Kidney glomerular epithelial cell (primary cell): ENCODE measurements at places on chromosomes 11 and 22.
A peak's percentile ranks its signal among the peaks of the same experiment; 100 is the strongest.

- no peak for DNase-seq
These were observed 2423.4 kb downstream of the LRRC4C start for GRCh38 chr11:39036021-39036420.

GRCh38 chr11:114129142-114129541, 69.6 kb downstream of the ZBTB16 start:
- no peak for DNase-seq

GRCh38 chr22:23673050-23673620, 17.7 kb upstream of the RGL4 start:
- DNase-seq = no peak

GRCh38 chr11:28547321-28547741, 439.1 kb downstream of the METTL15 start:
- DNase-seq = no peak

DNA sequence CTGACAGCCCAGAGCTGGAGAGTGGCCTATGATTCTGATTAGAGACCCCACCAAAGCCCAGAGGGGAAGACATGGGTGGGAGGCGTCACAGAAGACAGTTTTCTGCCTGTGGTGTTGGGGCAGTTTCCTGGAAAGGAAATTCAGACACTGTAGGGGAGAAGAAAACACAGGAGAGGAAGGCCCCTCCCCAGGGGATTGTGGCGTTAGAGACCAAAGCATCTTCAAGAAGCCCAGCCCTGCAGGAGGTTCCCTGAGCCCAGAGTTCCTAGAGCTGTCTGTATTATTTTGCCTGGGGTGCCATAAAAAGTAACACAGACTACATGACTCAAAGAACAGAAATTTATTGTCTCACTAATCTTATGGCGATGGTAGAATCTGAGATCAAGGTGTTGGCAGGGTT, 40.2 kb upstream of the PRAME start:
- DNase-seq = no peak

DNA sequence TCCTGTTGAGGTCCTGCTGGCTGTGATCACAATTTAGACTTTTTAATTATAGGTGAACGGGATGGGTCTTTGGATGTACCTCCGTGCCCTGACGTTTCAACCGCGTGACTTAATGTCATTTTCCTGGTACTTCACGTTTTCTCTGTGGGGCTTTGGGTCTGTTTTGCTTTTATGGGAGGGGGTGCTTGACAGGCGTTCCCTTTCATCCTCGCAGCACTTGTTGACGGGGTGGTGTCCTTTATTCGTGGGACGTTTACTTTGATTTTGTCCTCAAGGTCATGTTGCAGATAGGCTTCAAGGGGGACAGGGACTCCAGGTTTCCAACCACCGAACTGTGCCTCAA, 994 bp downstream of the PPP6R3 start:
- no peak for DNase-seq

DNA sequence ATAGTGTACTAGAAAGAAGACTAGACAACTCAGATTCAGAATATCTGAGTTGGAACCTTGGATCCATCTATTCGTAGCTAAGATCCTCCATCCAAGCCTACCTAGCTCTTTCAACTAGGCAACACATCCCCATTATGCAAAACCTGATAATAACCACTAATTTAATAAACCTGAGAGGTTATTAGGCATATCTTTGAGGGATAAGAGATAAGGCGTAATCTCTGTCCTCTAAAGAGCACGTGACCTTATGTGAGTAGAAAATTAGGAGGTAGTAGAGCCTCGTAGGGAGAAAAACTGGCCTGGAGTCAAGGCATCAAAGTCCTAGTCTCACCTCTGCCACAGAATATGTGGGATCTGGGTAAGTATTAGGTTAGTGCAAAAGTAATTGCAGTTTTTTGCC, 87.8 kb downstream of the FAM168A start:
- no peak for DNase-seq

DNA sequence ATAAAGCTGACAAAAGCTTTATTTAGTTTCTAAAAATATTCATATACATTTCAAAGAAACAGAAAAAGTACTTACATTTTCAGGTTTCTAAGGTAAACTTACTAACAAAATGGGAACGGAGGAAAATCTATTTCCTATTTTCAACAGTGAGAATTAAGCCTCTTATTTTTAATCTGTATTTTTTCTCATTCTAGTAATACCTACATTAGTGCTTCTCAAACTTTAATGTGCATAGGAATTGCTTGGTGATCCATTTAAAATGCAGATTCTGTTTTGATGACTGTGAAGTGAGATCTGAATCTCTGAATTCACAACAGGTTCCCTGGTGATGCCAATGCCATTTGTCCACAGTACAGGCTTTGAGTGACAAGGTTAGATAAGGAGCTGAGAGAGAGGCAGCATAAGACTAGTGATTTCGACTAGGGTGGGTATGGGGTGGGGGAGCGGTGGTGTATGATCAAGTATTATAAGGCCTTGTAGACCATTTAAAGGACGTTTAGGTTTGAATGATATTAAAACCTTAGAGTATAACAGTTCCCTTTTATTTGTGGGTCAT, 402.8 kb downstream of the CNTN5 start:
- DNase-seq = no peak

- no peak for DNase-seq
These were observed 13.2 kb downstream of the TANGO2 start for GRCh38 chr22:20034143-20034542.

- DNase-seq = no peak
These were observed 184.4 kb downstream of the CEP164 start for GRCh38 chr11:117511931-117512539.

DNA sequence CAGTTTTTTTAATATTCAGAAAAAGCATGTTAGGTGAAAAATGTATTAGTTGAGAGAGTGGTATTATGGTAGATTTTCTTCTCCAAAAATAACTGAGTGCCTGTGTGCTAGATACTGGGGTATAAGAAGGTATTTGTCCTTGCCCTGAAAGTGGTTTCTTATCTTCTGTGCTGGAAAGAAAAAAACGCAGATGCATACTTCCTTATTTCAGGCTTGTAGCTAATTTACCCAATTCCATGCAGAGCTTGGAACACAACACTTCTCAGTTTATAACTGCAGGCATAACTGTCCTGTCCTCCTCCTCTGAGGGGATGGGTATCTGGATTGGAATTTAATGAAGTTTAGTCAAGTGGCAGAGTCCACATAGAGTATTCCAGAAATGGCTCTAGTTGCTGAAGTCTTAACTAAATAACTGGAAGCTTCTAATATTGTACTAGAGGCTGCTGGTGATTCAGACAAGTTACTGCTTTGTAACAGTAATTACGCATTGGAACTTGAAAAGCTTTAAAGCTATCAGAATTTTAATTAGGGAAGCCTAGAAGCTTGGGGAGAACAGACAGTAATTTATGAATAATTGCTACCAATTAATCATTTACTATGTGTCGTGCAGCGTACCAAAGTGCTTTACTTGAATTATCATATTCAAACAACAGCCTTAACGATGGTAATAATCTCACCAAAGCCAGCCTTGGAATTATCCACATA, 12.7 kb upstream of the C11orf91 start:
- DNase-seq = no peak

- no peak for DNase-seq
These were observed 581.3 kb downstream of the INSC start for GRCh38 chr11:15696069-15696468.

GRCh38 chr22:37820350-37820749, 2.8 kb upstream of the GALR3 start:
- no peak for DNase-seq

DNA sequence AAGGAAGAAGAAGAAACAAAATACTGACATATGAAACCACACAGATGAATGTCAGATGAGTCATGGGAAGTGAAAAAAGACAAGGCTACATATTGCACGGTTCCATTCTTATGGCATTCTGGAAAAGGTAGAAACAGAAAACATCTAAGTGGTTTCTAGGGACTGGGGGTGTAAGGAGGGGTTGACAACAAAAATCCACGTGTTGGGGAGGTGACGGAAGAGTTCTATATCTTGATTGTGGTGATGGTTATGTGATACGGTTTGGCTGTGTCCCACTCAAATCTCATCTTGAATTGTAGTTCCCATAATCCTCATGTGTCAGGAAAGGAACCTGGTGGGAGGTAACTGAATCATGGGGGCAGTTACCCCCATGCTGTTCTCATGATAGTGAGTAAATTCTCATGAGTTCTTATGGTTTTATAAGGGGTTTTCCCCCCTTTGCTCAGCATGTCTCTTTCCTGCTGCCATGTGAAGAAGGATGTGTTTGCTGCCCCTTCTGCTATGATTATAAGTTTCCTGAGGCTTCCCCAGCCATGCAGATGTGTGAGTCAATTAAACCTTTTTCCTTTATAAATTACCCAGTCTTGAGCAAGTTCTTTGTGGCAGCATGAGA, 6.4 kb upstream of the ARFGAP3 start:
- peak; percentile 76 for DNase-seq

DNA sequence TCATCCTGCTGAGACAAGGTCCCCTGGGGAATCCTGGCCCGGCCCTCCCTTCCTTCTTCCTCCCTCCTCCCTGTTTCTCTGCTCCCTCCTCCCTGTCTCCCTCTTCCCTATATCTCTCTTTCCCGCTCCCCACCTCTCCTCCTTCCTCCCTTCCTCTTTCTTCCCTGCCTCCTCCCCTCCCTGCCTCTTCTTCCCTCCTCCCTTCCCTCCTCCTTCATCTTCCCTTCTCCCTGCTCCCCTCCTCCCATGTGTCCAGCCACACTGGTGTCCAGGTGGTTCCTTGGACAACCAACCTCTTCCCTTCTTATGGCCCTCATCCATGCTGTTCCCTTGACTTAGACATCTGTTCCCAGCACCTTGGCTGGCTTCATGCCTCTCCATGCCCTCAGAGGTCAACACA, 258.1 kb downstream of the MN1 start:
- DNase-seq = no peak

DNA sequence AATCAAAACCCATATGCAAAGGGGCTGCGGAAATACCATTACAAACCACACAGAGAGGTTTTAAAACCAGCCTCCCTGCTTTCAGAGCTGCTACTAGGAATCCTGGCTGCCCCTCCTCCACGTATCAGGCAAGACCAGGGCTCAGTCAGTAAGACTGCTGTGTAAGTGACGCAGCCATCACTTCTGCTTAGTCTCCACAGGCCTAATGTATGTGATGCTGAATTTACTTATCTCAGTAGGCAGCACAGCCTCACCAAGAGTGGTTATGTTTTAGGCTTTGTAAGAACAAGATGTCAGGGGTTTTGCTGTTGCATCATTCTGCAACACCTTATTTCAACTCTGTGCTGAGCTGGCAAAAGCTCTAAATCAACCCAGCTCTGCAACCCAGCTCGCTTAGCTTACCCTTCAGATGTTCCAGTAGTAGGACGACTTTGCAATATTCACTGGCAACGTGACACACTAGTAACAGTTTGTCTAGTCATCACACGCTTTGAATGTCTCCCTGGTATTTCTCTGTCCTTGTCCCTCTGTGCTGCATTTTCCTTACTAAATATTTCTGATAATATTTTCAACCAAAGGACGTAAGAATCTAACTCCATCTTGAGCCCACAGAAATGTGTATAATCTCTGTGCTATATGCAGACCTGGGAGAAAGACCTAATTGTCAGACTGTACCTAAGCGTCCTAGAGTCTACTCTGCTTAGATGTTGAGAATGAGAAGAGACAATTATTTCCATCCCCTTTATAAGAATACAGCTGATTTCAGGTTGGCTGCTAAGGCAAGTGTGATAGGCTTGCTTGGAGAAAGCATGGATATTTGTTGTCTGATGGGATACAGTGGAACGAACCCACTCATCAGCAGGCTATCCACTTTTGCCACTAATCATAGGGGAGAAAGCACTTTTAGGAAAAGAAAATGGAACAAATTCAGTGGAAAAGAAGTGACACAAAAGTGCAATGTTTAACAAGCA, 72.2 kb downstream of the LARGE2 start:
- no peak for DNase-seq

DNA sequence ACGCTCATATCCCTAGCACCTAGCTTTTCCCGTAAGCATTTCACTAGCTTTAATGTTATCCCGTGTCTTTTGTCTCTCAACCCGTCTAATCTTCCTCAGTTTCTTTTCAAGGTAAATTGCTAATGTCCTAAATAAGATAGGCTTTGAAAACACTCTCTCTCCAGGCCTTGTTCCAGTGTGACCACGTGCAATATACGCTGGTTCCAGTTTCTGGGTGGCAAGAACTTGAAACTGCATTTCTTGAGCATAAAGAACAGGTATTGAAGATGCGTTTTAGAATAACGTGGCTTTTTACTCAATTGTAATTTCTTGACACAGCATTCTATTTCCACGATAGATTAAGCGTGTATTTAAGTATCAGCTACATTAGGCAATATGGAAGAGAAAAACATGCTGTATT, 1.1 kb downstream of the CDC45 start:
- DNase-seq = no peak

- DNase-seq = no peak
These were observed 52.6 kb downstream of the ABTB2 start for GRCh38 chr11:34305193-34305592.

- no peak for DNase-seq
These were observed 272.7 kb upstream of the CADM1 start for GRCh38 chr11:115776916-115777315.

DNA sequence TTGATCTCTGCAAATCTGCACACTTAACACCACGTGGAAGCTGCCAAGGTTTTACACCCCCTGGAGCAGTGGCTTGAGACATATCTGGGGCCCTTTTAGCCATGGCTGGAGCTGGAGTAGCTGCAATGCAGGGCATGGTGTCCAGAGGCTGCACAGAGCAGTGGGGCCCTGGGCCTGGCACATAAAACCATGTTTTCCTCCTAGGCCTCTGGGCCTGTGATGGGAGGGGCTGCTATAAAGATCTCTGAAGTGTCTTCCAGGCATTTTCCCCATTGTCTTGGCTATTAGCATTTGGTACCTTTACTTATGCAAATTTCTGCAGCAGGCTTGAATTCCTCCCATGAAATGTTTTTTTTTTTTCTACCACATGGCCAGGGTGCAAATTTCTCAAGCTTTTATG, 33.2 kb downstream of the CALCA start:
- DNase-seq = no peak

DNA sequence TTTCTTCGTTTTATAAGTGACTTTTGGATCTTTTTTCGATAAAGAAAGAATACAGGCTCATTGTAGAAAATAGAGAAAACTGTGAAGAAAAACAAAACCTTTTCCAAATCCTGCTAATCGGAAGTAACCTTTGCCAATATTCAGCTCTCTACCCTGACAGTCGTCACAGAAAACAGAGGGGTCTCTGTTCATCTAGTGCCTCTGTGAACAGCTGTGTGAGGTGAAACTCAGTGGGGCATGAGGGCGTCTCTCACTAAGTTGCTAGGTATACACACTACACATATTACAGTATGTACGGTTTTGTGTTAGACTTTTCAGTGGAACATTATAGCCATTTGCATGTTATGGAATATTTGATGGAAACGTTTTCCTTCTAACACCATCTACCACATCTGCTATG, 39.4 kb downstream of the DHCR7 start:
- no peak for DNase-seq

DNA sequence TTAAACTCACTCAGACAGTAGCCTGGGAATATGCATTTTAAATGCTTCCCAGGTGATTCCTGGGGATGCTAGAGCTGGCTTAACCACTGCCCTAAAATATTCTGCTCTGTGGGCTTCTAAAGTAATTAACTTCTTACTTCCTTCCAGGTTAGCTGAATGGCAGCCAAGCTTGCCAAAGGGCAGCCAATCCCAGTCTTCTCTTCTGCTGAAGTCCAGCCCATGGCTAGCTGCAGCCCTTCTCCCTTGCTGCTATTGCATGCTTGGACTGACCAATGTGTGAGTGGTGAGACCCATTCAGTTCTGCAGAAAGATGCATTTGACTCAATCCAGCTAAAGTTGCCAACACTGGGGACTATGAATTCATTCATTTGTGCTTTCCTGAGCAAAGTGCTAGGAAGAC, 411.9 kb downstream of the SOX6 start:
- DNase-seq = no peak
